Adipose tissue (tissue), 3 donors: ENCODE measurements at places on chromosomes 6 and 20. TPM values are rescaled to one million over a fixed set of nuclear protein-coding genes. Genes with fewer than 3 reads are reported as not detected.

EFCAB8 gene
- not detected for polyA plus RNA-seq

OPRM1 gene
- not detected for polyA plus RNA-seq

CGA gene
- polyA plus RNA-seq, result not detected

SLCO4A1 gene
- 45.9 TPM for polyA plus RNA-seq

PPIL4 gene
- 28.6 TPM for polyA plus RNA-seq

PACRG gene
- polyA plus RNA-seq, result 4.8 TPM

IL17F gene
- polyA plus RNA-seq, result not detected

CRISP3 gene
- polyA plus RNA-seq, result 0.13 TPM

SLC22A23 gene
- 11.3 TPM for polyA plus RNA-seq

ENPP5 gene
- 4.1 TPM for polyA plus RNA-seq

WFDC2 gene
- 9.5 TPM for polyA plus RNA-seq

GGTLC1 gene
- polyA plus RNA-seq, result not detected

TP53INP2 gene
- polyA plus RNA-seq, result 22.5 TPM

ZC3H12D gene
- 1.1 TPM for polyA plus RNA-seq

KHDC1L gene
- not detected for polyA plus RNA-seq

SLC9A8 gene
- 7.0 TPM for polyA plus RNA-seq

LST1 gene
- 41.1 TPM for polyA plus RNA-seq

TMC2 gene
- 0.46 TPM for polyA plus RNA-seq

MOCS1 gene
- polyA plus RNA-seq, result 88.7 TPM

POLH gene
- 5.5 TPM for polyA plus RNA-seq

DLK2 gene
- polyA plus RNA-seq, result 0.34 TPM

PPP1R3G gene
- polyA plus RNA-seq, result 0.55 TPM

CBFA2T2 gene
- 5.8 TPM for polyA plus RNA-seq

DOK5 gene
- polyA plus RNA-seq, result 0.24 TPM

PRR18 gene
- 0.56 TPM for polyA plus RNA-seq

MLN gene
- polyA plus RNA-seq, result not detected
